GM13977 (cell line): ENCODE measurements at places on chromosomes 5 and 9.

- no peak for DNase-seq
Measured at GRCh38 chr5:6342689-6343315, 35.5 kb downstream of the MED10 start.

- no peak for DNase-seq
Measured at GRCh38 chr9:91783411-91783810, 166.6 kb downstream of the ROR2 start.

DNA sequence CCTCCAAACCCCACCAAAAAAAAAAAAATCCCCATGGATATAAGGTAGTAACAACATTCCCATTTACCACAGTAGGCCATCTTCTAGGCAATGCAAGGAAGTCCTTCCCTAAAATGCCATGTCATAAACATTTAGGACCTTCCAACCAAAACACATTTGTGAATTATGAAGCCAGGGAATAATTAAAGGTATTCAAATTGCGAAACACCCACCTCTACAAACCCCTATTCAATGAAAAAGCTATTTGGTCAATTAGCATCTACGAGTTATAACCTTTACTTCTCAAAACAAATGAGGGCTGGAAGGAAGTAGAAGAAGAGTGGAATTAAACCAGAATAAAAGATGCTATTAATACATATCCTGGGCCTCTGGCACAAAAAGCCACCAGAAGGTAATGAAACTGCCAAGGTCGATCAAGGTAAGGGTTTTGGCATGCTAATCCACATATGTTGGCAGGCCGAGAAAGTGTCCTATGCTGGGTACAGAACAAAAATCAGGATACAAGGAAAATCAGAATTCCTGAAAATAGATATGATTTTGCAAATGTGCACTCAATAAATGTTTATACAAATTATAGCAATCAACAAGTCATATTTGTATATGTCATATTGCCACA, 47.7 kb downstream of the MTMR12 start:
- no peak for DNase-seq

DNA sequence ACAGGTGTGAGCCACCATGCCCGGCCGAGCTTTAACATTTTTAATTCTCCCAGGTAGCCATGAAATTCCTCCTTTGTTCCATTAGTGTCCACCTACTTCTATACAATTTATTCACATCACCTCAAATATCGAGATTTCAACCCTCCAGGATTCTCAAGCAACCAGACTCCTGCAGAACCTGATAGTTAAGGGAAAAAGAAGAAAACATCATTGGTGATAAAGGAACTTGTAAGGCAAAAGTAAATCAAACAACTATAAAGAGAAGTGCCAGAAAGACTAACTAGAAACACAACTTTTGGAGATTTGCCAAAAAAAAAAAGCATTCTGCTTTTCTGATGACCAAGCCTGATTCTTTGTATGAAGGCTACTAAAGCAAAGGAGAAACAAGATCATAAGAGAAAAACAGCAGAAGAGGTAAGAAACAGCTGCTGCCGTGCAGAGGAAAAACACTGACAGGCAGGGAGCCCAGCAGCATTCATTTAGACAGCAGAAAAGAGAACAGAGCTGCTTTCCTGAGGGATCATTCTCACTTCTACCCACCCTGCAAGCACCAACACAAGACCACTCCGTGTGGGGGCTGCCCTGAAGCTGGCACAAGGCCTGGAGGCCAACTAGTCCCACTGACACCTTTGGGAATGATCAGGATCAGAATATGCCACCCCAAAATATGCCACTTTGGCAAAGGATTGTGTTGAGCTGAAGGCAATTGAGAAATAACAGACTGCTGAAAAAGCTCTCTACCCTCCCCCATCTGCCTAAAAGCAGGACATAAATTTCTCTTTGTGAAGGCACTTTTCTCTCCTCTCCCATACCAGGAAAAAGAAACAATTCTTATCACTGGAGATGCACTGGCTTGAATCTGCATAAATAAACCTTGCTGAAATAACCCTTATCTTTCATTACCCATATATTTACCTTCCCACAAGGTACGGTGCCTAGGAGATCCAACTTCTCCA, 75.1 kb downstream of the ALDH7A1 start:
- no peak for DNase-seq

DNA sequence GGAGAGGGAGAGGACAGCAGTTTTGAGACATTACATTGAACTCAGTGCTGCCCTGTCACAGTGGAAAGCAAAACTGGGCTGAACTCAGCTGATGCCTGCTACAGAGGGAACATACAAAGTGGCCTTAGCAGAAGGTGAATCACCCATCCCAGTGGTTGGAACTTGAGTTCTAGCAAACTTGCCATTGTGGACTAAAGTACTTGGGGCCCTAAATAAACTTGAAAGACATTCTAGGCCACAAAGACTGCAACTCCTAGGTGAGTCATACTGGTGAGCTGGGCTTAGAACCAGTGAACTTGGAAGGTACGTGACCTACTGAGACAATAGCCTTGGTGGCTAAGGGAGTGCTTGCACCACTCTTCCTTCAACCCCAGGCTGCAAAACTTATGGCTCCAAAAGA, 155.7 kb upstream of the RIOK2 start:
- DNase-seq, result no peak

GRCh38 chr5:55535199-55535905, 588 bp upstream of the PLPP1 start:
- no peak for DNase-seq

DNA sequence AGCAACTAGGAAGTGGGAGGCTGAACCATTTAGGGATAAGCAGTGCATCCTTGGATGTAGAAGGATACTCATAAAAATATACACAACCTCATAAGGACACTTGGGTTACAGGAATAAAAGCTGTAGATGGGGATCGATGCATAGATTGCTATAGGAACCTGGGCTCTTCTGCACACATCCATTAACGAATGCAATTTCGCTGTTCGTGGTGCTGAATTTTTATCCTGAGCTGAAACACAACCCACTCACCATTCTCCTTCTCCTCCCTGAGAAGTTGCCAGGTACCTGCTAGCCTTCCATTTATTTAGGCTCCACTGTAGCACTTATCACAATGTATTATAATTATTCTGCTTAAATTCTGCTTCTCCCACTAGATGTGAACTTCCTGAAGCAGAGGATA, 320.6 kb upstream of the BRINP1 start:
- DNase-seq, result no peak

- no peak for DNase-seq
Measured at GRCh38 chr9:116152390-116152789, 1.2 kb upstream of the PAPPA start.
